Calu3 (cell line): ENCODE measurements at places on chromosomes 4 and X.

DNA sequence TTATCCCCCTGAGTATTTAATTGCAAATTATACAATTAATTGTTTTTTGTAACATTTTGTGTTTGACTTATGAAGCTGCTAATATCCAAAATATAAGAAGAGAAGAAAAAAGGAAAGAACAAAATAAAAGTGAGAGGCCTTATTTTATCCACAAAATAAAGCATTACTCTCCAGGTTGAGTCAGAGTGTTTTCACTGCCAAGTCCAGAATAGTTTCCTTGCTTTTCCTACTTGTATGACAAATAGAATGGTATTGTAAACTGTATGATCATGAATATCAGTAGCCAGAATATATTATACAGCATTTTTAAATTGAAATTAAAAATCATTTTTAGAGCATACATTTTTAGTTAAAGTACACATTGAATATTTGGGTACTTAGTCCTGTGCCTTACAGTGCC lies 237.8 kb downstream of the NDST4 start:
- DNase-seq, result no peak

GRCh38 chr4:71938776-71939175 lies 93.0 kb upstream of the NPFFR2 start:
- DNase-seq, result no peak

DNA sequence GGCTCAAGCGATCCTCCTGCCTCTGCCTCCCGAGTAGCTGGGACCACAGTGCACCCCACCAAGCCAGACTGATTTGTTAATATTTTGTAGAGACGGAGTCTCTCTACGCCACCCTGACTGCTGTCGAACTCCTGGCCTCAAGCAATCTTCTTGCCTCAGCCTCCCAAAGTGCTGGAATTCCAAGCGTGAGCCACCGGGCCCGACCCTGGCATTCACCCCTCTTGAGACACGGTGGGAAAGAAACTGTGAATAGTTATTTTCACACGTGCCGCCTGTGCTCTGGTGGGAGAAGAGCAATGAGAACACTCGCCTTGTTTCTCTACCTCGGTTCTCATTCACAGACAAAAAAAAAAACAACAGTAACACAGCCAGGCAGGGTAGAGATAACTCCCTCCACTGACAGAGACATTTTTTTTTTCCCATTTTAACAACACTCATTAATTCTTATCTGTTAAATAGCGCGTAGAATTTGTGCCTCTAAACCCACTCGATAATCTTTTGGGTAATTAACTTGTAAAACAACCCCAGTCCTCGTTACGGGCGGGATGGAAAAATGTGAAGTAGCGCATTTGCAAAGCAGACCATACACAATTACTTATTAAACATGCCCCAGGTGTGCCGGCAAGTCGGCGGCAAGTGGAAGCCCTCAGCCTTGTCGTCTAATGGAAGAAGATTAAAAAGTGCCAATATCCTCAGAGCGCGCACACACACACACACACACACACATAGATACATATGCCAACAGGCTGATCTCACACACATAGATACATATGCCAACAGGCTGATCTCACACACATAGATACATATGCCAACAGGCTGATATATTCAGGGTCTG lies 103.3 kb downstream of the DHRSX start:
- DNase-seq, result no peak

- no peak for DNase-seq
Measured at GRCh38 chr4:182492423-182492822, 249.2 kb downstream of the TENM3 start.

DNA sequence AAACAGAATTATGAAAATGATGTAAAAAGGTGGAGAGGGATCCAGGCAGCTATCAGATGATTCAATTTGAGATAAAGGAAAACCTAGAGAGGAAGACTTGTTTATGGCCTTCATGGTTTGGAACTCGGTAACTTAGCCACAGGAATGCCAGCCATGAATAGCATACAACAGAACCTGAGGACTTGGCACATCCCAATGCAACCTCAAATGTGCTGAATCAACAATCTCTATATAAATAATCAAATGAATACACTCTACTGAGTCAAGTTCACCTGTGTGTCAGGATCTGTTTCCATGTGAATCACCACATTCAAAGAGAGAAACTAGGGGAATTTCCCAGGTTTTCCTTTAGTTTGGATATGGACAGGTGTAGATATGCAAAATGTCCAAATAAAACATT lies 86.9 kb downstream of the MBNL3 start:
- DNase-seq, result no peak

DNA sequence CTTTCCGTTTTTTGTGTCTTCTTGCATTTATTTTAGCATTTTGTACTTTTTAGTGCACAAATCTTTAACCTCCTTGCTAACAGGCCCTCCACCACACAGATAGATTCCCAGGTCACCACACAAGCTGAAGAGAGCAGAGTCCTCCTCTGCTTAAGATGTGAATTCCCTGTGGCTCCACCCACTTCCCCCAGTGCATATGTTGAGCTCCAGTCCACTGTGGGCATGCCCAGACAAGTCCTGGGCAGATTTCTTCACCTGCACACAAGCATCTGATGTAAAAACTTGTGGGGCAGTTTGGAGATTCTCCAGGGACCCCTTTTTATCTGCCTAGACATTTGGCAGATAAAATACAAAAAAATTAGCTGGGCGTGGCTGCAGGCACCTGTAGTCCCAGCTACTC lies 19.8 kb upstream of the PASD1 start:
- no peak for DNase-seq
